ENCODE measurements at places on chromosomes 3 and 15.

DNA sequence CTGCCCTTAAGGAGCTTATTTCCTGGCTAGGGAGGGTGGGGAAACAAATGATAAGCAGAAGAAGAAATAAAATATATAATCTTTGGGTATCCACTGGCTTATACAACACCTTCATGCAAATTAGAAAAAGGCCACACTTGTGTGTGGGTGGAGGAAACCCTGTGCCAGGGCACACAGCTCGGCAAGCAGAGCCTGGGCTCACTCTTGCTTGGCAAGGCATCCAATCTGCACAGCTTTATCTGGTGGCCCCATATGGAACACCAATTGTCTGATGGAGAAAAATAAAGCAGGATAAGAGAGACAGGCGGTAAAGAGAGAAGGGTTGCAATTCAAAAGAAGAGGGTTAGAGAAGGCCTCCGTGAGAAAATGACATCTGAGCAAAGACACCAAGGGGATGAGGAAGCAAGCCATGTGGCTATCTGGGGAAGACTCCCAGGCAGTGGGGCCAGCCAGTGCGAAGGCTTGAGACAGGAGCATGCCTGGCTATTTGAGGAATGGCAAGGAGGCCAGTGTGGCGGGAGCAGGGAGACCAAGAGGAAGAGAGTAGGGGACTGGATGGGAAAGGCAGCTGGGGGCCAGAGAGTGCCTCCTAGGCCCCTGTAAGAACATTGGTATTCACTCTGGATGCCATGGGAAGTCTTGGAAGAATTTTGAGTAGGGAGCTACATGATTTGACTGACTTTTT, 22.5 kb upstream of the VPS8 start:
- no peak for DNase-seq
- H3K27me3 ChIP-seq: peaks cover 16% of the 10 kb centered on the region
- peaks cover 28% of the 10 kb centered on the region for H3K4me1 ChIP-seq
- H3K36me3 ChIP-seq: no peaks in the 10 kb centered on the region
- no peak overlapping the region for H3K27ac ChIP-seq

GRCh38 chr15:78550194-78550593, 9.9 kb downstream of the PSMA4 start:
- H3K4me3 ChIP-seq: no peak overlapping the region
- H3K36me3 ChIP-seq: peaks cover 44% of the 10 kb centered on the region
- H3K27me3 ChIP-seq: peaks cover 4% of the 10 kb centered on the region
- peaks cover 17% of the 10 kb centered on the region for H3K4me1 ChIP-seq
- no peak for DNase-seq

GRCh38 chr15:86337071-86337470, 257.4 kb downstream of the AGBL1 start:
- peaks cover 7% of the 10 kb centered on the region for H3K27me3 ChIP-seq
- no peaks in the 10 kb centered on the region for H3K36me3 ChIP-seq

GRCh38 chr15:96020797-96021196, 309.7 kb upstream of the NR2F2 start:
- H3K27ac ChIP-seq: no peak overlapping the region
- no peak overlapping the region for H3K4me3 ChIP-seq
- peaks cover 22% of the 10 kb centered on the region for H3K4me1 ChIP-seq
- H3K36me3 ChIP-seq: peaks cover 6% of the 10 kb centered on the region

GRCh38 chr15:77145370-77145769, 74.5 kb upstream of the TSPAN3 start:
- no peaks in the 10 kb centered on the region for H3K27me3 ChIP-seq
- no peak overlapping the region for H3K27ac ChIP-seq
- H3K36me3 ChIP-seq: peaks cover 39% of the 10 kb centered on the region
- no peak for DNase-seq

GRCh38 chr3:50345586-50346234, at the start of gene ZMYND10:
Gene ZMYND10 (minus strand): TSS chr3:50345732. CDS start chr3:50345579, 153 bp downstream.
- no peak within 1 kb of the TSS for H3K27ac ChIP-seq
- H3K27me3 ChIP-seq: peaks cover 62% of the 10 kb centered on the region
- peaks cover 7% of the 10 kb centered on the region for H3K36me3 ChIP-seq
- peaks cover 16% of the 10 kb centered on the region for H3K4me1 ChIP-seq
- peak; percentile 82 for DNase-seq
- peak within 1 kb of the TSS; percentile 82 for H3K4me3 ChIP-seq

GRCh38 chr3:55343486-55344357, 143.4 kb downstream of the WNT5A start:
- no peak for DNase-seq
- H3K4me3 ChIP-seq: no peak overlapping the region
- no peaks in the 10 kb centered on the region for H3K36me3 ChIP-seq
- H3K27me3 ChIP-seq: peaks cover 4% of the 10 kb centered on the region
- H3K4me1 ChIP-seq: peaks cover 12% of the 10 kb centered on the region
- peak overlapping the region; percentile 66 for H3K27ac ChIP-seq

- no peak overlapping the region for H3K4me3 ChIP-seq
- peaks cover 33% of the 10 kb centered on the region for H3K36me3 ChIP-seq
- peak overlapping the region; percentile 58 for H3K27ac ChIP-seq
- no peaks in the 10 kb centered on the region for H3K4me1 ChIP-seq
- no peaks in the 10 kb centered on the region for H3K27me3 ChIP-seq
These were observed 22.6 kb downstream of the SLC51A start for GRCh38 chr3:196238612-196239560.

- H3K27ac ChIP-seq: no peak overlapping the region
- H3K4me1 ChIP-seq: no peaks in the 10 kb centered on the region
- H3K36me3 ChIP-seq: peaks cover 34% of the 10 kb centered on the region
- H3K4me3 ChIP-seq: no peak overlapping the region
- H3K27me3 ChIP-seq: no peaks in the 10 kb centered on the region
These were observed 58.6 kb downstream of the PIAS1 start for GRCh38 chr15:68112706-68113105.

DNA sequence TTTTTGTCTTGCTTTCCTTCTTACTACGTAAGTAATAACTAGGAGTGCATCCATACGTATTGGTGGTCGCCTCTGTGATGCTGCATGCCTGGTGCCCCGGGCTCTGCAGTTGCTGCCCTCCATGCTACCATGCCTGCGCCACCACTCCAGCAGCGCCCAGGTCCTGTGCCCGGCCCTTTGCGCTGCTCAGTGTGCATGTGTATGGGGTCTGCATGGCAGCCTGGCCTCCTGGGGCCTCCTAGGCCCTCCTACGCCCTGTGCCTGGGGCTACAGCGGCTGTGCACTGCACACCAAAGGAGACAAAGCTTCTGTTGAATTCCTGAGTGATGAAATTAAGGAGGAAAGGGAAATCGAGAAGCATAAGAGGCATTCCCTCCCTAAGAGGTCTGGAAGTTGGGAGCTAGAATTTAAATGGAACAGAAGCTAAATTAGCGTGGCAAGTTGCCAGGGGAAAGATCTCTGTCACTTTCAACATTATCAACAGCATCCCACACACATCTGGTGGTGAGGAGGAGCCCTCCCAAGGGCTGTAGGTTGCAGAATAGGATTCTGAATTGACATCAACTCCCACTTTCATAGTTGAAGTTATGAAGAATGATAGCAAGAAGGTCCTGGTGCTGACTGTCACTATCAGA, 275.0 kb upstream of the CHRM5 start:
- H3K27me3 ChIP-seq: peaks cover 8% of the 10 kb centered on the region
- no peak overlapping the region for H3K4me3 ChIP-seq

GRCh38 chr3:23256741-23257435, 53.8 kb downstream of the UBE2E2 start:
- H3K36me3 ChIP-seq: peaks cover 5% of the 10 kb centered on the region
- peak overlapping the region; percentile 23 for H3K27ac ChIP-seq
- H3K27me3 ChIP-seq: no peaks in the 10 kb centered on the region
- no peaks in the 10 kb centered on the region for H3K4me1 ChIP-seq

DNA sequence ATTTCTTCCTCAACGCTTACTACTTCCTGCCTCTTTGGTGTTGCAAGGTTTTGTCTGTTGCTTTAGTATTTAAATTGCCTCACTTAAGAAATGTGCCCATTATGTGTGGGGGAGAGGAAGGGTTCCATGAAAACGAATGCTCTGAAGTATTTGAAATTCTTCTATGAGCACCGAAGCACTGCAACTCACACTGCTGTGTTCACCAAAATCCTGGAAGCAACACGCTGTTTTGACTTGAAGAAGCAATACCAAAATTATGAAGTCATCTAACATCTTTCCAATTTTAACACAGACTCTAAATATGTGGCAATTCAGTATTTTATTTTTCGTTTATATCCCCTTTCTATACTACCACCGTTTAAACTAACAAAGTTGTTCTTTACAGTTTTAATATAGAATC, 101.5 kb downstream of the RBMS3 start:
- H3K4me1 ChIP-seq: peaks cover 21% of the 10 kb centered on the region
- no peak overlapping the region for H3K4me3 ChIP-seq
- peaks cover 4% of the 10 kb centered on the region for H3K27me3 ChIP-seq
- no peak for DNase-seq
- H3K36me3 ChIP-seq: peaks cover 5% of the 10 kb centered on the region

DNA sequence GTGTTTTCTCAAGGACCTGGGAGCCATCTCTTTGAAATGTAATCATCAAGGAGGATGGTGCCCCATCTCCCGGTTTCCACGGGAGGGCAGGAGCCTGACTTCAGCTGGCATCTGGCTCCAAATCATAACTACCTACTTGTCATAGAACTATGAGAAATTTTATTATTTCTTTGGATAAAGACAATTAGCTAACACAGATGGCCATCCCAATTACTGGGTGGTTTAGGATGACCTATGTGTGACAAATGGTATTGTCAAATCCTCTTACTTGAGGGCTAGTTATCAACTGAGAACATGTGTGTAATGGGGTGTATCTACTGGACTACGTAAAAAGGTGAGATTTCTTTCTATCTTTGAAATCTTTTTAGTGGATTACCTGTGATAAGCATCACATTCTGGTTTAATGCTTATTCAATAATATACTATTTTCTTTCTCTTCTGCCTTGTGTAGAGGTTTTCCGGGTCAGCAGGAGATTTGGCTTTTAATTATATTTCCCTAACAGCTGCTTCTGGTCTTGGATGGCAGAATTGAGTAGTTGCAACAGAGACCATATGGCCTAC, 15.3 kb upstream of the PARP14 start:
- peaks cover 24% of the 10 kb centered on the region for H3K4me1 ChIP-seq
- H3K4me3 ChIP-seq: no peak overlapping the region
- peaks cover 5% of the 10 kb centered on the region for H3K27me3 ChIP-seq
- H3K27ac ChIP-seq: no peak overlapping the region
- no peak for DNase-seq

DNA sequence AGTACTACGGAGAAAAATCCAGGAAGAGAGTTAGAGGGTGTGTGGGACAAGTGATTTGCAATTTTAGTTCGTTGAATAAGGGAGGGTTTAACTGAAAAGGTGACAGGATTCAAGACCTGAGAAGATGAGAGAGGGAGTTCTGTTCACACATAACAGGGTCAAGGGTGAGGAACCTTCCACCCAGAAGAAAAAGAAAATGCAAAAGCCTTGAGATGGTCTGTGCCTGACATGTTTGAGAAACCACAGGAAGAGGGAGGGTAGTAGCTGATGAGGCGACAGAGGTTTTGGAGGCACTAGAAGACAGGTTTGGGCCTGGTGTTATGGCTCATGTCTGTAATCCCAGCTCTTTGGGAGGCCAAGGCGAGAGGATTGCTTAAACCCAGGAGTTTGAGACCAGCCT, 591 bp upstream of the SLC25A20 start:
- no peaks in the 10 kb centered on the region for H3K36me3 ChIP-seq
- H3K4me1 ChIP-seq: peaks cover 38% of the 10 kb centered on the region
- no peaks in the 10 kb centered on the region for H3K27me3 ChIP-seq
- no peak for DNase-seq
- H3K4me3 ChIP-seq: peak overlapping the region; percentile 91
- peak overlapping the region; percentile 23 for H3K27ac ChIP-seq

- H3K27me3 ChIP-seq: no peaks in the 10 kb centered on the region
- H3K4me3 ChIP-seq: no peak overlapping the region
- peak overlapping the region; percentile 29 for H3K27ac ChIP-seq
These were observed 95.3 kb downstream of the CHRNA7 start for GRCh38 chr15:32125595-32125994.

DNA sequence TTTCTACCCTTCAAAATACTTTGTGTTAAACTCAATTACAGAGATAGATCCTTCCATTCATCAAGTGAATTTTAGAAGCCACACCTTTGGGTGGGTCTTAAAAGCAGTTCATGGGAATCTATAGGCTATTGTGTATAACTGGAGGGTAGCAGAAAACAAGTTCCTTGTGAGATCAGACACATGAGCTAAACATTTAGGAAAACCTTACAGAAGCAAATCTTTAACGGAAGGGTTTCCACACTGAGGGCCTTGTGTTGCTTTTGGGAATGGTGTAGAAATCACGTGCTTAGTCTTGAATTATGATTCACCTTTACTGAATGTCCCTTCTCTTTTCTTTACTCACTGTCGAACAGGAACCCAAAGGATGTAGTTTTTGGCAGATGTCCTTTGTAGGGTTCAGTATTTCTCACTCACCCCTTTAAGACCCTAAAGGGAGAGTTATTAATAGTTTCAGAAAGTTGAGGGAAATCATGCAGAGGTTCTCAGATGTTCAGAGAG, 257.3 kb upstream of the CTDSPL start:
- H3K36me3 ChIP-seq: peaks cover 18% of the 10 kb centered on the region
- no peak for DNase-seq
- H3K27ac ChIP-seq: no peak overlapping the region
- H3K27me3 ChIP-seq: peaks cover 8% of the 10 kb centered on the region
- H3K4me1 ChIP-seq: peaks cover 33% of the 10 kb centered on the region

GRCh38 chr15:80533790-80534333, 129.7 kb downstream of the ARNT2 start:
- no peaks in the 10 kb centered on the region for H3K4me1 ChIP-seq
- no peak for DNase-seq
- peaks cover 3% of the 10 kb centered on the region for H3K27me3 ChIP-seq
- peaks cover 40% of the 10 kb centered on the region for H3K36me3 ChIP-seq
- no peak overlapping the region for H3K4me3 ChIP-seq
- H3K27ac ChIP-seq: no peak overlapping the region

- no peaks in the 10 kb centered on the region for H3K27me3 ChIP-seq
- no peak overlapping the region for H3K4me3 ChIP-seq
- peaks cover 55% of the 10 kb centered on the region for H3K4me1 ChIP-seq
- peak overlapping the region; percentile 77 for H3K27ac ChIP-seq
- peaks cover 27% of the 10 kb centered on the region for H3K36me3 ChIP-seq
These were observed 5.4 kb downstream of the PCBP4 start for GRCh38 chr3:51961602-51962569.

DNA sequence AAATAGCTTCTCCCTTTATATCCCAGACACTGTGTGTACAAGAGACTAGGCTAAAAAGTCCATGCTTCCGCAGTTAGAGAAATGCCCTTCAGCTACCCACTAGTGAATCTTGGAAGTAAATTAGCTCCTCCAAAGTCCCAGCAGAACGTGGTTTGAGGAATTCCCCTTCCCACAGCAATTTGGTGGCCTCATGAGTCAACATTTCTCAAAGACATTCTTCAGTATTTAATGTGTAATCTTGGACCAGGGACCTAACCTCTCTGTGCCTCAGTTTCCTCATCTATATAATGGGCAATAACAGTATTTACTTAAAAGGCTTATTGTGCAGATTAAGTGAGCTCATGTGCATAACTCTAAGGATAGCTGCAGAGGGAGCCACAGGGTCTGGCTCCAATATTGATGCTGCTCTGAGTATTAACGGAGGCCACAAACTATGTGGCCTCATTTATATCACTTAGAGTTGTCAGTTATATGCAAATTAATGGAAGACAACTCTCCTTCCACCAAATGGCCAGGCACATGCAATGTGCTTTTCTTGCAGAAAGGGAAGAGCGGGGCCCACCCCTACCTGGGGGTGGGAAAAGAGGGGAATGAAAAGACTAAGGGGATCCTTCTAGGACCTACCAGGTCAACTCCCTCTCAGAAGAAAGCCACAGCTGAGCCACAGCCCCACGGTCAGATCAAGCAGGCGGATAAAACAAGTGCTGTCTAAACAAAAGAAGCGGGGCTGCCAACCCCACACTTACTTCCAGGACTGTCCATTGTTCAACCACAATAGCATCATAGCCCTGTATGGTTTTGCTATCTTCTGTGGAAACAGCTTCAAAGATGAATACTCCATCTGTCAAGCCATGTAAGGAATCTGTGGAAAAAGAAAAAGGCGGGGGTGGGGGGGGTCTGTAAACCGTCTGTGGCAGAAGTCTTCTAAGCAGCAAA, 92.4 kb downstream of the OXNAD1 start:
- no peak for DNase-seq
- H3K4me1 ChIP-seq: peaks cover 20% of the 10 kb centered on the region
- H3K36me3 ChIP-seq: peaks cover 40% of the 10 kb centered on the region
- no peak overlapping the region for H3K4me3 ChIP-seq
- peaks cover 4% of the 10 kb centered on the region for H3K27me3 ChIP-seq

Measured in nephron progenitor cell (in vitro differentiated cells).